Hematopoietic multipotent progenitor cell (in vitro differentiated cells): ENCODE measurements at places on chromosomes 7 and 10.

GRCh38 chr7:37987732-37988131, 67.3 kb downstream of the EPDR1 start:
- DNase-seq, result no peak

GRCh38 chr10:71780719-71781118, 7.4 kb upstream of the VSIR start:
- DNase-seq, result no peak

- DNase-seq, result no peak
Observed at GRCh38 chr7:117158941-117159697, 163.7 kb downstream of the WNT2 start.

DNA sequence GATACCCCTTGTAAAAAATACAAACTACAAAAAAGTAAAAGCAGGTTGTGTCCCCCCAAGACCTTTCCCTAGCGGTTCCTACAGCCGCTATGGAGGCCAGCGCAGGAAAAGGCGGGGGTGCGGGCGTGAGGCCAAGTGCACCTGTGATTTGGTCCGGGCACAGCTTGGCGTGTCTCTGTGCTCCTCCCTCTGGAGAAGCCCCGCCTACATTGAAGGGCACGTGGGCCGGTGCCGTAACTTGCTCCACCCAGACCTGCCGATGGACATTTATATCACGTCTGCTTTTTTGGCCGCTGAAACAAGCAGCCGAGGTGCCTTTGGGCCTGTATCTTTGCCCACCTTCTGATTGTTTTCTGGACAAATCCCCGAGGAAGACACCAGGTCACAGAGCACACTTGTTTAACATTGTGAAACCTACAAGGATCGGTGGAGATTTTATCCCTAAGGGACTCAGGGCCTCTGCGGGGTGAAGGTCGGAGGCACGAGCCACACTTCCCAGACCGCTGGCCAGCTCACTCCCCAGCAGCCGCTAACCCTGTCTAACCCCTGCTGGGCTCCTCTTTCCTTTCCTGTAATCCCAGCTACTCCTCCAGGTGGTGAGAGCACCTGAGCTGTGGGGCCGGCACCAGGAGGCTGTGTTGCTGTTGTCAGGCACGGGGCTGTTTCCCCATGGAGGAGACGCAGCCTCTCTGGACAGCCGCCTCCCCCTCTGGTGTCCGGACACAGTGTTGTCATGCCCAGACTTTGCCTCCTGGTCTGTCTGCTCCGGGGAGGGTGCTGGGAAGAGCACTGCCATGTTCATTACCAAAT, 18.8 kb upstream of the INPP5A start:
- no peak for DNase-seq

DNA sequence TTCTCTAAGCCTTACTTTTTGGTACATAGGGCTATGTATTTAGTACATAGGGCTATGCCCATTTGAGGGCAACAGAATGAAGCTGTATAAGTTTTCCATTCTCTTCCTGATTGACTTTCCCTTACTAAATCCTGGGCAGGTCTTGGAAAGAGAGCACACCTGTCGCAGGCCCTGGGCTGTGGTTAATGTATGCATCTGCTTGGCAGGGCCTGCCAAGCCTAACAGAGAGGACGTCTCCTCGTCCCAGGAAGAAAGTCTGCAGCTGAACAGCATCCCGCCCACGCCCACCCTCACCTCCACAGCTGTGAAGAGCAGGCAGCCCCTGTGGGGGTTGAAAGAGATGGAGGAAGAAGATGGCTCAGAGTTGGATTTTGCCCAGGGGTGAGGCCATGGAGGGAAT, 8.9 kb upstream of the PVRIG start:
- DNase-seq, result no peak

DNA sequence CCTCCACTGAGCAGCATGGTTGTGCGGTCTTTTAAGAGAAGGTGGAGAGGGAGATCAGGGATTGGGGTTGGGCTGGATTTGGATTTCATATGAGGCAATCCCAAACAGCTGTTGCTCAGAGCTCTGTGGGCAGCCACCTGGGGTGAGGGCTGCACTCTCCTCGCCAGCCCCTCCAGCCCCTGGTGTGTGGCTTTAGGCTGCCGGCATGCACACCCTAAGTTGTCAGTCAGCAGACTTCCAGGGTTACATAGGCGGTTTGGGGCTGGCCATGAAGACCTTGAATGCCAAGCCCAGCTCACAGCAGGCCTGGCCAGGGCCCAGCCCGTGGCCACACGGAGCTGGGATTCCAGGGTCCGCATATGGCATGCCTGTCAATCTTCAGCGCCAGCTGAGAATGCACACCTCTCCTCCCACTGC, 54.8 kb downstream of the ZMIZ1 start:
- DNase-seq, result no peak

DNA sequence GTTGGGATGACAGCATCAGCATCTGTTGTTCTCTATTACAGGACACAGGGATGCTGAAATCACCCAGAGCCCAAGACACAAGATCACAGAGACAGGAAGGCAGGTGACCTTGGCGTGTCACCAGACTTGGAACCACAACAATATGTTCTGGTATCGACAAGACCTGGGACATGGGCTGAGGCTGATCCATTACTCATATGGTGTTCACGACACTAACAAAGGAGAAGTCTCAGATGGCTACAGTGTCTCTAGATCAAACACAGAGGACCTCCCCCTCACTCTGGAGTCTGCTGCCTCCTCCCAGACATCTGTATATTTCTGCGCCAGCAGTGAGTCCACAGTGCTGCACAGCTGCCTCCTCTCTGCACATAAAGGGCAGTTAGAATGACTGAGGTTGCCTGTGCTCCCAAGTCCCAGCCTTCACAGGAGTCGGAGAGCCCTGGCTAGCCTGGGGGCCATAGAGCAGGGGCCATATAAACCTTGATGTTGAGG, 142.2 kb upstream of the PRSS58 start:
- no peak for DNase-seq

- no peak for DNase-seq
Observed at GRCh38 chr7:95693551-95694333, 78.6 kb upstream of the DYNC1I1 start.

DNA sequence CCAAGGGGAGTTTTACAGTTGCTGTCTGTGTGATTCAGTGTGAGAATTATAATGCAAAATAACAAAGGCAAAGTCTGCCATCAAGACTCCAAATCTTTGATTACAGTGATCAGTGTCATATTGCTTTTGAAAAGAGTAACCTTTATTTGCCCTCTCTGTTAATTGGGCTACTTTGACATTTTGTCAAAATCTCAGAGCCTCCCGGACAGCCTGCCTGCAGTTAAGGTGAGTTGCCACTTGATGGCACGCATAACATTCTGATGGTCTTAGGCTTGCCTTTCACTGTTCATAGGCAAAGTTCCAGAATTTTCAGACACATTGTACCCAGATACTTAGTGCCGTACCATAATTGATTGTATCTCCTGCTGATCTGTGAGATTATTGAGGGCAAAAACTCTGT, 253.5 kb downstream of the ABCA13 start:
- no peak for DNase-seq

DNA sequence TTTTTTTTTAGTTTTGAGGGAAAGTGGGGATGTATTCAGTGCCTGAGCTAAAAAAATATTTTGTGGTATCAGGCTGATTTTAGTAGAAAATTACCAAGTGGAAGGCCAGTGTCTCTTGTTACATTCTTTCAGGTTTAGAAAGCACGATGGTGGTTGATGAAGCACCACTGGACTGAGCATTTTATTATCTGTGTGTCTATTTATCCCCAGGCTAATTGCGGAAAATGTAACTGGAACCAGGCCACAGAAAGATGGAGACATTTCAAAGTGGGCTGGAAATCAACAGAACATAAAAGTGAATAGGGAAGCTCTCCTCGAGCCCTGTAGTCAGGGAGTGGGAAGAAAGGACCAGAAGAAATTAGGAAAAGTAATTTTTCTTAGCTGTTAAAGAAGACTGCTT, 261.0 kb downstream of the STK31 start:
- no peak for DNase-seq

DNA sequence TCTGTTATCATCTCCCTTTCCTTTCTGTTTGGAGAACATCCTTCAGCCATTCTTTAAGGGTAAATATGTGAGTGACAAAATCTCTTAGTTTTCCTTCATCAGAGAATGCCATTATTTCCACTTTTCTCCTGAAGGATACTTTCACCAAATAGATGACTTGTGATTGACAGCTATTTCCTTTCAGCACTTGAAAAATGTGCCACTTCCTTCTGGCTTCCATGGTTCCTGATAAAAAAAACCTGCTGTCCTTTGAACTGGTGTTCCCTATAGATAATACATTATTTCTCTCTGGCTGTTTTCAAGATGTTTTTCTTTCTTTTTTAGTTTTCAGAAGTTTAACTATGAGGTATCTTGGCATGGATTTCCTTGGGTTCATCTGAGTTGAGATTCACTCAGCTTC, 79.7 kb downstream of the TBXAS1 start:
- DNase-seq, result no peak

GRCh38 chr10:5663692-5664427, 2.5 kb downstream of the ASB13 start:
- DNase-seq, result no peak

GRCh38 chr10:77622889-77623291, 14.7 kb downstream of the KCNMA1 start:
- DNase-seq, result peak; percentile 59

GRCh38 chr10:3143366-3143765, 29.2 kb downstream of the PITRM1 start:
- no peak for DNase-seq

DNA sequence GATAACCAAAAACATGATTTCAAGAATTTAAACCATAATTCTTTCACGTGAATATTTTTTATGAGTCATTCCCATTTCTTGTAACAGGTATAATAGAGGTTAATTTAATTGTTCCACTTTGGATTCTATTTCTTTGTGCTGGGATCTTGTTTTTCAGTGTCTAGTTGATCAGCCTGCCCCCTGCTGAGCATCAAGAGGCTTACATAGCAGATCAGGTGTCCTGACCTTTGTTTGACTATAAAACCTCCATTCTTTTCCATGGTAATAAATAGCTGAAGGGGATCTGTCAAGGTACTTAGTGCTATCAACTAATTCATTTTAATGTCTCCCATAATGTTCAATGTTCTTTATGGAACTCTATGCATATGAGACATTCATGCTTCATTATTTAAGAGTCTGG, 4.9 kb downstream of the COL17A1 start:
- DNase-seq, result peak; percentile 43

GRCh38 chr7:114842551-114843065, 79.3 kb upstream of the MDFIC start:
- DNase-seq, result no peak
